A673 (cell line): ENCODE measurements at places on chromosomes 3 and 15. TPM values are rescaled to one million over a fixed set of nuclear protein-coding genes. Genes with fewer than 3 reads are reported as not detected.

A4GNT gene
- total RNA-seq = not detected in 2 replicates

TJP1 gene
- total RNA-seq = 34.7 and 42.9 TPM in 2 replicates

GOLGA6L10 gene
- total RNA-seq = 2.6 and 3.1 TPM in 2 replicates

FANCD2 gene
- 64.6 and 69.2 TPM in 2 replicates for total RNA-seq

TEX9 gene
- 18.0 TPM in 2 replicates for total RNA-seq

LARP6 gene
- 53.6 and 57.8 TPM in 2 replicates for total RNA-seq

DNA sequence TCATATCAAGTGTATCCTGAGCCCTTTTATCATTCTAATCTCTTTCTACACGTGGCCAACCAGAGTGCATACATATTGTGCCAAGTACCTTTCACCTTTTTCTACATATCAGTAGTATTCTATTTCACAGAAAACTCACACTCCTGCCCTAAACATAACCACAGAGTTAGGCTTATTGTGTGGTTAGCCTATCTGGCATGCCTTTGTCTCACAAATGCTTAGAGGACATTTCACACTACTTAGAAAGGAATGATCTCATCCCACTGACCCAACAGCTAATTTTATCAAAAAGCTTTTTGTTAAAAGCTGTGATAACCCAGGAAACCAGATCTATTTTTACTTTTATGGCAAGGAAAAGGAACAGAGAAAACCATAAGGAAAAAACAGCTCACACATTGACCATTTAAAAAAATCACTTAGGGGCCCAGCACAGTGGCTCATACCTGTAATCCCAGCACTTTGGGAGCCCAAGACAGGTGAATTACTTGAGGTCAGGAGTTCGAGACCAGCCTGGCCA lies 17.8 kb upstream of the MAP4 start:
- no peak for DNase-seq

- DNase-seq = no peak
Measured at GRCh38 chr3:25273582-25274171, 154.4 kb upstream of the RARB start.

- DNase-seq = no peak
Measured at GRCh38 chr15:60751985-60752952, 273.3 kb upstream of the ICE2 start.

- DNase-seq = no peak
Measured at GRCh38 chr3:122058294-122058693, 3.1 kb downstream of the CD86 start.

DNA sequence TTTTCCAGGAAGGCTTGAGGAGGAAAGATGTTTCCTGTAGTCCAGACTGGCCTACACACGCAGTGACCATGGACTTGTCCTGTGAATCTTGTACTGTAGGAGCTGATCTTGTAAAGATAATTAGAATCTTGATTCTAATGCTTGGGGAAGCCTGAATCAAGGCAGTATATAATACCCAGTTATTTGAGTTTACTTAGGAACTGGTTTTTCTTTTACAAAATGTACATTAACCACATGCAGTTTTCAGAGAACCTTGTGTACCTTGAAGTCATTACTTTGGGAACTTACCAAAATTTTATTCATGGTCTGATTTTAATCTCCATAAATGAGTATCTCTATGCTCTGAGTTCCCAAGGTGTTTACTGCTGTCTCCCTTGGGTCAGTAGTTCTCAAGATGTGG lies 439.9 kb upstream of the AZI2 start:
- no peak for DNase-seq

DNA sequence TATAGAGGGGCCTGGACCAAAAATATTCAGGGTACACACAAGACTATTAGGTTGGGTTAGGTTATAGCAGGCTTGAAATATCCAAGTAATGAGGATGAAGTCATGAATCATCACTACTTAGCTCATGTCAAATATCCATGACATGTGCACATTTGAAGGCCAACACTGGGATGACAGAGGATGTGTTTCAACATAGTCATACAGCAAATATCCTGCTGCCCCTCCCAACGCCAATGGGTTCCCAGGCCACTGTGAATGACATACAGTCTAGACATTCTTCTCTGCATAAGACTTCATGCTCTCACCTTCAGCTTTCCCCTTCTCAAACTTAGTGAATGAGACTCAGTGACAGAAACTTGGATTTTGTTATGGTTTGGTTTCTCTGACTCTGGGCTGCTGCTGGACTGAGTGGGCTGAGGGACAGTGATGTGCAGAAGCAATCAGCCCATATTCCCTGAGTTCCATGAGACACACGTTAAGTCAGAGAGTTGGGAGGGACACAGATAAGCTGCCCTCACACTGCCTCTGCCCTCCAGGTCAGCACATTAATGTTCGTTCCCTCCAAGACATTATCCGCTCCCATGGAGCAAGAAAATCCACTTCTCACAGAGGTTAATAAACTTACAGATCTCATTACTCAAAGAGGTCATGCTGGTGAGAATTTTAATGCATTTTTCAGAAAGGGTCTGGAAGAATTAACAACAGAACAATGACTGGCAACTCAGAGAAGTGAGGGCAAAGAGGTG lies 15.4 kb downstream of the HOMER2 start:
- no peak for DNase-seq

DNA sequence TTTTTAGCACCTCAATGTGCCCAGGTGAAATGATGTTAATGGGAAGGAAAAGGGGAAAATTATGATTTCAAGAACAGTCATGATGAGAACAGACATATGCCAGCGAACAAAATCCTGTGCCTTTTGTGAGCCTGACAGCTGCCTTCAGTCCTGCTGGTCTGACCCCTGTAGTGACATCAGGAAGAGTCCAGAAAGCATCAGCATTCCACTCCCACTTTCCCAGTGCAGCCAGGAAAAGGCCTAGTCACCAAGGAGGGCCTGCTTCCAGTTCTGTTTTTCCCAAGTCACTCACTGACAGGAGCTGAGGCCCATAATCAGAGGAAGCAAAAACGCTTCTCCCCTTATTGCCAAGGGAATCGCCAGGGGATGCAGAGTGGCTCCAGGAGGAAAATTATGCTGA lies 218.4 kb downstream of the ABHD5 start:
- DNase-seq = no peak

DNA sequence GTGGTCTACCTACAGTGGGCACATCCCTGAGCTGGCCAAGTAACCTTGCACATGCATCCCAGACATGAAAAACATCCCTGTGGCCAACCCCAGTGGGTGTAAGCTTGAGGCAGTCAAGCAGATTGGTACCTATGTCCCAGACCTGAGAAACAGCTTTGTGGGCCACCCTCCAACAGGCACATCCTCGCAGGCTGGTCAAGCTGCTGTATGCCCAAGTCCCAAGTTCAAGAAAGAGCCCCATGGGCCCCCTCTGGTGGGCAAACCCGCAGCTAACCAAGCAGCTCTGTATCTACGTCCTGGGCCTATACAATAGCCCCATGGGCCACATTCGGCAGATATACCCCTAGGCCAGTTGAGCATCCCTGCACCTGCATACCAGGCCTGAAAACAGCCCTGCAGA lies 186.3 kb upstream of the GPR149 start:
- DNase-seq = no peak

GRCh38 chr3:194090716-194091115 lies 45.2 kb upstream of the HES1 start:
- no peak for DNase-seq
